ENCODE measurements at places on chromosomes 4 and X.

GRCh38 chr4:118865091-118865708, 23.5 kb upstream of the SYNPO2 start:
- DNase-seq = peak; percentile 32

- no peak for DNase-seq
These were observed 92.7 kb downstream of the STIM2 start for GRCh38 chr4:26953366-26953765.

DNA sequence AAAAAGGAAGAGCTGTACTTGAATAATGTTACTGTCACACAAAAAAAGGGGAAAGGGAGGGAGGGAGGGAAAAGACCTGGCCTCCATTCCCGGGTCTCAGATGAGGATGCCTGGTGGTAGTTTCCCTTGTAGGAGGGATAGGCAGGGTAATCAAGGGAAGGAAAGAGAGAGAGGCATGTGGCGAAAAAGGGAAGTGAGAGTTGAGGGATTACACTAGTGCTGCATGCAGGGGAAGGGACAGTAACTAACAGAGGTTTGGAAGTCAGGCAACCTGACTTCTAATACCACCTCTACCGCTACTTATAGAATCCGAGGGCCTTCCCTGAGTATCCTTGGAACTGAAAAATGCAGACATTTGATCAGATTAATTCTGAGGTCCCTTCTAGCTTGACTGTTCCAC, 821.7 kb upstream of the FTHL17 start:
- DNase-seq = no peak

- no peak for DNase-seq
These were observed 13.2 kb downstream of the RTL8B start for GRCh38 chrX:135009057-135009610.

- no peak for DNase-seq
These were observed 436.0 kb downstream of the CENPC start for GRCh38 chr4:67109276-67109675.

DNA sequence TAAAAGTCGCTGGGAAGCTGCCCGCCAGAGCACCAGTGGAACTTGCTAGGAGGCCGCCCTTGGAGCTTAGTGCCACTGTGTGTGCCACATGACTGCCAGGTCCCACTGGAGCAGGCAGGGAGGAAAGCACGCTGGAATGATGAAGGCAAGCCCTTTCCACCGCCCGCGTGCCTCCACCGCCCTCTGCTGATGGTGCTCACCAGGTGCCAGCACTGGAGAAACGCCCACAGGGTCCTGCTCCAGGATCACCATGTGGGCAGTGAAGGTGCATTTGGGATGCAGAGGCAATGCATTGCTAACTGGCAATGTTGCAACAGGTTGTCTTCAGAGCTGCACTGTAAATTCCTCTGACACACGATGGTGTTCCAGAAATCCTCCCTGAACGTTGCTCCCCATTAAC, 76.3 kb downstream of the SHROOM2 start:
- no peak for DNase-seq
